HFFc6 (cell line): ENCODE measurements at places on chromosomes 16 and 17.
A peak's percentile ranks its signal among the peaks of the same experiment; 100 is the strongest.

GRCh38 chr17:28317966-28318758 is 838 bp upstream of the TMEM97 start:
- no peak for DNase-seq

DNA sequence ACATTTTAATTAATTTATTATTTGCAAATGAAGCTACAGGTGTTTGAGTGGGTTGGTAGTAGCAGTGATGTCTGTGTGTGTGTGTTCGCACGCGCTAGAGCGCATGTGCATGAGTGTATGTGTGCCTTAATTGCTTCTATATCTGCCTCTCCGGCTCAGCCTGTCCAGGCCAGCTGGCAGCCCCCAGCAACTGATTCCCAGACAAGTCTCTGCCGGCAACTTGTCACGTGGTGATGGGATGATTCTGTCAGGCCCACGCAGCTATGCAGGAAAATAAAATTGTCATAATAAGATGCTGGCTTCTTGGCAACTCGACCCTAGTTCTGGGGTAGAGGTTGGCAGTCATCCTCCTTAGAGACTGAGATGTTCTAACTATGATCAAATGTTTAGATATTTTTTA is 712.8 kb upstream of the SOX9 start:
- DNase-seq, result no peak

GRCh38 chr17:72639711-72640110 is 452.8 kb downstream of the SLC39A11 start:
- DNase-seq, result no peak

GRCh38 chr17:63240106-63240505 is 206.0 kb downstream of the CYB561 start:
- no peak for DNase-seq

DNA sequence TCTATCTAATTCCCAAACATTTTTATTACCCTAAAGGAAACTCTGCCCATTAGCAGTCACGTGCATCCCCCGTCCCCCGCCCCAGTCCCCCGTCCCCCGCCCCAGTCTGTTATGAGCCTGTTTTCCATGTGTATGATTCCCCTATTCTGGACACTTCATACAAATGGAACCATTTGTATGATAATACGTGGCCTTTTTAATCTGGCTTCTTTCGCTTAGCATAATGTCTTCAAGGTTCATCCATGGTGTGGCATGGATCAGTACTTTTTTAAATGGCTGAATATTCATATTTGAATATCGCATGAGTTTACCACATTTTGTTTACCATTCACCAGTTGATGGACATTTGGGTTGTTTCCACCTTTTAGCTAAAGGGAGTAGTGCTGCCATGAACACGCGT is 49.5 kb downstream of the DNAH2 start:
- DNase-seq, result no peak

- no peak for DNase-seq
Measured at GRCh38 chr16:29849505-29849904, 13.5 kb downstream of the CDIPT start.

GRCh38 chr17:2755891-2756724 is 6.7 kb upstream of the CCDC92B start:
- no peak for DNase-seq

- DNase-seq, result no peak
Measured at GRCh38 chr16:85370543-85370880, 242.6 kb upstream of the GSE1 start.

DNA sequence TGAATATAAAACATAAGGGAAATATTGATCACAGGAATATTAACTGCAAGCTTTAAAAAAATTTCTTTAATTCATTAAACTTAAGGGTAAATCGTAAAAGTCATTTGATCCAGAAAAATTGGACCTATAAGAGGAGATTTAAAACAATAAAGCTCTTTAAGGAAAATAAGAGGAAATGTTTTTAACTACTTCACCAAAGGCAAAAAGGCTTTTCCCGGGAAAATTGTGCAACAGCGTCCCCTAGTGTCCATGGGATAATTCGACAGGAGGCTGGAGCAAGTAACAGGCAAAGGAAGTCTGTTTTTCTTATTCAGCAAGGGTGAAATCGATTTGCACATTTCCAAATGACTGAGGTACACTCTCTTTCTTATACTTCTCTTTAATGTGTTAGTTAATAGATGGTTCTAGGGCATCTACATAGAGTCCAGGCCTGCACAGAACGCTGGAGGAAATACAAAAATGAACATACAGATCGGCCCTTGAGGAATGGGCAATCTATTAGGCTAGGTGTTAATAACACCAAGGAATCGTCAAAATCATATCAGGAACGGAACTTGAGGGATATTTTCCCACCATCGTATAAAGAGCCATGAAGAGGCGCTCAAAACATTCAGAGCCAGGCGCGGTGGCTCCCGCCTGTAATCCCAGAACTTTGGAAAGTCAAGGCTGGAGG is 61.4 kb downstream of the ZNF18 start:
- DNase-seq, result peak; percentile 28

DNA sequence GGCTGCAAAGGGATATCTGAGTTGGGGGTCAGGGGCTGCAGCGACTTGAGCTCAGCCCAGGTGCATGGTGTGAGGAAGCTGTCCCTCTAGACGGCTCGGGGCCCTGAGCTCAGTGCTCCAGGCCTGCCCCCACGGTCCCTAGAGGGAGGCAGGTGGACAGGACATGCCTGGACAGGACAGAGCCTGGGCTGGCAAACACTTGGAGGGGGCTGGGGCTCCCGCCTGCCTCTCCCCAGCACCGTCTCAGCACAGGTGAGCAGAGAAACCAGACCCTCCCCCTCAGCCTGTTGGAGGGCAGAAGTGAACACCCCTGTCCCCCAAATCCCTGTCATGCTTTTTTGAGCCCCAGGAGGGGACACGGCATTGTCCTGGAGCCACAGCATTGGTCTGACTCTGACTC is 11.4 kb upstream of the SLC38A10 start:
- no peak for DNase-seq

DNA sequence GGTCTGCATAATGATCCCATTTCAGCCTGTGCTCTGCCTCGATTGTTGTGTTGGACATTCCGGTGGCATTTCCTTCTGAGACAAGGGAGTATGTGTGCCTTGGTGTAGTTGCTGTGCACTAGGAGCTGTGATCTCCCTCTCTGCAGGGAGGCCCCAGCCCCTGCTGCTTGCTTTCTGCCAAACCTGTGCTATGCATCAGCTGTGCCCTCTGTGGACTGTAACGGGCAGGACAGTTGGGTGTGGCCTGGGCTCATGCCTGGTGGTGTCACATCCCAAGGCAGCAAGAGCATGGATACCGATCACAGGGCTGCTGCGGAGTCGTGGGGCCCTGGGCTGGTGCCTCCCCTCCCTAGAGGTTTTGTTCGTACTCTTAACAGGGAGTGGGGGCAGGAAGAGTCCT is 3.8 kb upstream of the JPT2 start:
- no peak for DNase-seq

GRCh38 chr16:2056077-2056476 is 8.3 kb downstream of the TSC2 start:
- no peak for DNase-seq

DNA sequence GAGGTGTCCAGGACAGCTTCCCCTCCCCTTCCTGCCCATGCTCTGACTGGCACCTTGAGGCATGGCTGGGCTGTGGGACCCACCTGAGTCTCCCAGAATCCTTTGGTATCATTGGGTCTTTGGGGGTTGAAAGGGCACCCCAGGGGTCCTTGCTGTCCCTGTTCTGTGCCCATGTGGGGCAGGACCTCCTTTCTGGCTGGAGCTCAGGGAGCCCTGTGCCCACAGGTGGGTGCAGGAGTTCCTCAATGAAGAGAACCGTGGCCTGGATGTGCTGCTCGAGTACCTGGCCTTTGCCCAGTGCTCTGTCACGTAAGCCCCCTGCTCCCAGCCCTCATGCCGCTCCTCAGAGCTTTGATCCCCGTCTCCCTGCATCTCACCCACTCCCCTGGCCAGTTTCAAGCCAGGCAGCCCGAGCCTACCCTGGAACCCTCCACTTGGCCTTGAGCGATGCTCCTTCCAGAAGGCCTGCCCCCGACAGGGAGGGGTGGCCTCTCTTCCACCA is 11.8 kb downstream of the FMNL1 start:
- no peak for DNase-seq
